Upper lobe of left lung (tissue), 6 donors: ENCODE measurements at places on chromosomes 3 and 15.

DNA sequence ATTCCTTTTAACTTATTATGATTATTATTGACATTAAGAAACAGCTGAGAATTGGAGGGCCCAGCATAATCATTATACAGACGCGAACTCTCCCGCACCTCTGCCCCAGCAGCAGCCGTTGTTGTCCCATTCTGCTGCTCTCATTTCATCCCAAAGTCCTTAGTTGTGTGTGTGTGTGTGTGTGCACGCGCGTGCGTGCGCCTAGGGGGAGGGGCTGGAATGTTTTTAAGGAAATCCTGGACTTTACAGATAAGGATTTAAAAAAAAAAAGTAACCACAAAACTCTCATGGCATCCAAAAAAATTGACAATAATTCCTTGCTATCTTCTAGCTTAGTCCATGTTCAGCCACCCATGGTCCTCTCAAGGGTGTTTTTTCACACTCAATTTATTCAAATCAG is 134.2 kb downstream of the WNT7A start:
- peak; percentile 16 for DNase-seq

GRCh38 chr3:78421247-78421966 is 1346.4 kb downstream of the ROBO1 start:
- DNase-seq, result no peak

DNA sequence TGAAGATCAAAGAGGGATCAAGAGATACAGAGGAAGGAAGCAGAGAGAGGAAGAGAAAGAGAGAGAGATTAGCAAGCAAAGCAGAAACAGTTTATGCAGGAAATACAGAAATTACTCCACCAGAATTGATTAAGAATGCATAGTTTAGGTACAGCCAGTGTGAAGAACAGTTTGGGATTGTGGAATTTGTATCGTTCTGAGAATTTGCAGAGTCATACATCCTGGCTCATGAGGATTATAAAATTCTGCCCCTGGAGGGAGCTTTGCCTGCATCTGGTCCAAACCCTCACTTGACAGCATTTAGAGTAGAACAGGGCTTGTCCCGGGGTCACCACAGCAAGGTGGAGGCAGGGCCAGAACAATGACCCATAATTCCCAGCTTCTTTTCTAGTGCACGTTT is 44.1 kb downstream of the MASP1 start:
- DNase-seq, result no peak

GRCh38 chr15:70196372-70197316 is 98.9 kb upstream of the TLE3 start:
- peak; percentile 68 for DNase-seq

DNA sequence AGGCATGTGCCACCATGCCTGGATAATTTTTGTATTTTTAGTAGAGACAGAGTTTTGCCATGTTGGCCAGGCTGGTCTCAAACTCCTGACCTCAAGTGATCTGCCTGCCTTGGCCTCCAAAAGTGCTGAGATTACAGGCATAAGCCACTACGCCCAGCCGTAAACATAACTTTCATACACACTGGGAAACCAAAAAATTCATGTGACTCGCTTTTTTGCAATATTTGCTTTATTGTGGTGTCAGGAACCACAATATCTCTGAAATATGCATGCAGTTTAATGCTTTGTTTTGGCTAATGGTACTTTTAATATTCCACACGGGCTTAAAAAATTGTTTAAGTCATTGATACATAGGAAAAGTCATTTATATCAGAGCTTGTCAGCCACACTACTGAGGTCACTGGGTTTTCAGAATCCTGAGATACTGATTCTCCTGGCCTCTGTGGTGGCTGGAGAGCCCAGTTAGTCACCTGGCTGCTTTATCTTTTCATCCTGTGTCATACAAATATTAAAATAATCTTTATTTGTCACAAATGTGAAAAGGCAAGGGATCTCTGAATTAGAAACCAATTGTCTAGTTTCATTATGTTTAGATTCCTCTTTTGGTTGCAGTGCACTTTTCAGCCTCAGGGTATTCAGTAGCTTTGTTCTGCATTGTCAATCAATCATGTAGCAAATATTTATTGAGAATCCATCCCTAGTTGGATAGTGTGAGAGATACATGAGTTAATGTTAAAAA is 10.0 kb downstream of the TMEM62 start:
- no peak for DNase-seq

DNA sequence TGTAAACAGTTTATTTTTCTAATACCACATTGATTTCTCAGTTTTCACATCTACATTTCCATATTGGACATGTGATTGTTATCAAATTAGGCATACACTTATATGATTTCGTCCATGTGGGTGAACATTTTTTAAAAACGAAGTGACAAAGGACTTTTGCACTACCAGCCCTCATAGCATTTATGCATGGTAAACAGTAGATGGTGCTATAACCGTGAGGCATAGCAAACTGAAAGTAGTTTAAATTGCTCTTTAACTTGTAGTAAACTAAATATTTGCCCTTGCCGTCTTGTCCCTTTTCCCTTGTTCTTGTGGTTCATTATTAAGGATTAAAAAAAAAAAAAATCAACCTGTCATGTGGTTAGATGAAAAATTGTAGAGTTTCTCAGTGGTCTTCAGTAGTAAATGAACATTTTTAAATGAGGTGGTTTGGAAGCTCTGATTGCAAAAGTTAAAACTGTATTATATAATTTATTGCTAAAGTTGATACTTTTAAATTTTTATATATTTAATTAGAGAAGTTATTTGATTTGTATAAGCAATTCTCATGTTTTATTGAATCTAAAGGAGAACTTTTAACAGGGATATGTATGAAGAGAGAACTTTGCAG is 24.0 kb downstream of the STX19 start:
- no peak for DNase-seq

DNA sequence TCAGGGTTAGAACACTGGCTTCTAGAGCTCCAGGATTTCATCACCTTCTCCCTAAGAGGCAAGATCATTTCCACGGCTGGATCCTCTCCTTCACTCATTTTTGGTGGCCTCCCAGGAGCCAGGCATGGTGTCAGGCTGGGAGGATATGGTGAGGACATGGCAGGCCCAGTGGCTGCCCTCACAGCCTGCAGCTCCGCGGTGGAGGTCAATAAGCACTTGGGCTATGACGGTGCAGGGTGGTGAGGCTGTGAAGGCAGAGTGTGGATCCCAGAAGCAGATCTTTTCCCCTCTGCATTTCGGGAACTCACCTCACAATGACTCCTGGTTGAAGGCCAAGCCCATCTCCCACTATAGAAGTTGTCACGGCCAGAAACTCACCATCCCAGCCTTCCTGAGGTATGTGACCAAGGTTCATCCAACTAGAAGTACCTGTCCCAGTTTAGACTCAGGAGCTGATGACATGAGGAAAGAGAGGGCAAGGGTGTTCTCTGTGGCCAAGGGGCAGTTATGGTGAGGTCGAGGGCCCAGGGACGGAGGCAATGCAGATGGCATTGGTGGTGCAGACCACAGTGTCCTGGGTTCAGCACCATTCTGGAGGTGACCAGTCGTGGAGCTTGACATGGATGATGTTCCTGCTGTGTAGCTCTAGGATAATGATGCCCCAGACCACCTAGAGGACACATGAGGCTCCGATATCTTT is 100.1 kb upstream of the SMAD3 start:
- no peak for DNase-seq

GRCh38 chr15:41096178-41096577 is 19.9 kb downstream of the INO80 start:
- no peak for DNase-seq

DNA sequence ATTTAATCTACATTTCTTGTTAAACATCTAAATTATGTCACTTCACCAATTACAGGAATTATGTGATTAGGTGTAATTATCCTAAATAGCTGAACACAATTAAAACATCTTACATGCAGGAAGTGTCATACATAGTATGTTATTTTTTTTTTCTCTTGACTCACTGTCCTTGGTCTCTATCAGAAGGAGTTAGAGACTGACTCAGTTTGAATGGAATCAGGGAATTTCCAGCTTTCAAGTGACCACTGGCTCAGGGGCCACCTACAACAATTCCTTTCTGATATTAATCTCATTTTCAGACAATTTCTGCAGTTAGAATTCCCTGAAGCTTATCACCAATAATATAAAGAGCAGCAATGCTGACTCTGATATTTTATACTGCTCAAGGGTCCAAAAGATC is 400.7 kb downstream of the ROBO1 start:
- no peak for DNase-seq

DNA sequence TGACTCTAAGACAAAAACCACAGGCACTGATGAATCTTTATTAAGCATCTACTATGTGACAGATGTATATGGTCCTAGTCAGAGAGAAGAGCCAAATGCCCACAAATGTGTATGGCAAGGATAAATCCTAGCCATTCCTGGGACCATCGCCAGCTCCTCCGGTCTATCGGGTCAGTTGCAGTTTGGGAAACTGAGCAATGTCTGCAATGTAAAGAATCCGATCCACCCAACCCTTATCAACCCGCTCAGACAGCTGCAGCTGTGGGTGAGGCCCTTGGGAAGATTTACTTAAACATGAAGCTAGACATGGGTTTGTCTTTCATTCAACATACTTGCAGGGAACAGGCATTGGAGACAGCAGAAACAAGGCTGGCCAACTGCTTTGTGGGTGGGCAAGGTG is 40.5 kb upstream of the CDV3 start:
- no peak for DNase-seq

DNA sequence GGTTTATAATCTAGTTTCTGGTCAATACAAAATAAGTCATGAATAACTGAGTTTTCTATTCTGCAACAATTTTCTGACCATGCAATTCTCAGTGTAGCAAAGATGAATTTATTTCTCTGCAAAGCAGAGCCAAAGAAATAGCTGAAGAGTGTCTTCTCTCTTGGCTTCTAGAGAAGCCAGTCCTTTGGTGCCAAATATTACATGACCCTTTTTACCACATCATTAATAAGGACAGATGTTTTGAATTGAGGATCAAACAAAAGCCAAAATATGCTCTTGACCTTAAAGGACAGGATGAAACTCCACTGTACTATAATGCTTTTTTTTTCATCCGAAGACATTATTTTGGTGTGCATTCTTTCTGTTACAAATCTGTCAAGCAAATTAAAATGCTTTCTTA is 40.2 kb upstream of the OSTN start:
- no peak for DNase-seq

DNA sequence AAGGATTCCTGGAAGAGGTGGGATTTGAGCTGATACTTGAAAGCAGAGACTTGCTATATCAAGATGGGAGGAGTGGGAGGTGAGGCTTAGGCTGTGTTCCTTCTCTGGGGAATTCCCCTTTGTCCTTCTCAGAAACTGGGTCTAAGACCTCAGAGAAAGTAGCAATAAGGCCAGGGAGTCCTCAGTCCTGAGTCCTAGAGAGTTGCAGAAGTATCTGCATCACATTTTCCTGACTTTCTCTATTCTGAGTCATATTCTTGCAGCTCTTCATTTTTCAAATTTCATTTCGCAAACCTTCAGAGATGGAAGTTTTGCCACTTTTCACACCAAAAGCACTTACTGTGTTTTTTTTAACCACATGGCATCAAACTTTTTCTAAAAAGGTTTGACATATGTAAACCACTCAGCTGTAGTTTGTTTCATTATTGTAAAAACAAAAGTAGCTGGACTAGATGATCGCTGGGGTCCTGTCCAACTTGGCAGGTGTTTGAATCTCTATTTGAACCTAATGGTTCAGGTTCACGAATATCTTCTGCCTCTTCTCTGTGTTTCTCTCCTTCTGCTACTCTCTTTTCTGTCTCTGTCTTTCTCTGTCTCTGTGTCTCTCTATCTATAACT is 21.3 kb downstream of the COLQ start:
- no peak for DNase-seq

DNA sequence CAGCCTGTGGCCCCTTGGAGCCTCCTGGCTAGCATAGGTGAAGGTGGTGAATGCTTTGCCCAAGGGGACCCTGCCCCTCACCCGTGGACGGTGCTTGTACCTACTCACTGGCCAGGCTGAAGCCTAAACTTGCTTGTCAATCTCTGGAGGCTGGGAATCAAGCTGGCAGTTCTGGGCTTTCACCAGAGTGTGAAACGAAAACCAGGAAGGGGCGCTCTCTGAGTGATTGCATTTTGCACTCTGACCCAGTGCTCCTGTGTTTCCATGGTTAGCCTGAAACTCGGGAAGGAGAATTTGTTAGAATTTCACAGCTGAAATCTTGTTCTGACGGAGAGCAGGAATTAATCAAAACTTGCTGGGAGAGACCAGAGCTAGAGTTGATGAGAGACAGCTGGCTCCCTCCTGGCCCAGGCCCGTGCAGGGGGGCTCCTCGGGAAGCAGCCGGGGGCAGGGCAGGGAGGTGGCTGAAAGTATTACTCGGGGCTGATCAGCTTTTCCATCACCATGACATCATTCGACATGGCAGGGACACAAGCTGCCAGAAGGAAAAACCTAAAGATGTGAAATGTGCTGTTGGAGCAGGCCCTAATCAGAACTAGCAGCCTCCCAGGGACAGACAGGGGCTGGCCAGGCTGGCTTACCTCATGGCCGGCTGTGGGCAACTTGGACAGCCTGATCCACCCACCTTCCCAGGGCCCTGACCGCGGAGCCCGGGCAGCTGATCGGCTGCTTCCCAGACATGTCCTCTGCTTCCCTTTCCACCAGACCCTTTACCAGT is 323.6 kb upstream of the CTDSPL start:
- DNase-seq, result no peak

DNA sequence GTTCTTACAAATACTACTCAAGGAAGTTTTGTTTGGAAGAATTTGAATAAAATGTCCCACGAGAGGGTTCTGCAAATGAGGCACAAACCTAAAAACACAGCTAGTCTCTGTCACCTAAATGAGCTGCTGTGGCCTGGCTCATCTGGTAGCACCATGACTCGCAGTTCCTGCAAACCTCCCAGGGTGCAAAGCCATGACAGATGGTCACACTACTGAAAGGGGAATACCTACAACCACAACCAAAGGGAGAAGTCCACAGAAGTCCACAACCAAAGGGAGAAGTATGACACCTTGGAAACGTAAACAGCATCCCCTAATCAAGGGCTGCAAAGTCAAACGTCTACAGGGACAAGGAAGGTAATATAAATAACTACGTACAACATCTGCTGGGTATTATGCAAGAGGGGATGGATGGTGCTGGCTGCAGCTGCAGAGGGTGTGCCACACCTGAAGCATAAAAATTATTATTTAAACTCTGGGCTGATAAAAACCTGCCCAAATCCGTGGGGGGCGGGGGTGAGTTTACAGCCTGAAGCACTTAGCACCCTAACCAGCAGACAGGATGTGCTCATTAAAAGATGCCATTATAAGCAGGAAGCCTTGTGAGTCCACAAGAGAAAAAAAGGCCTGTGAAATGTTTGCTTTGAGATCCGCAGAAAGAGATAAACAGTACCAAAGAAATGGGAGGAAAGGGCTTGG is 184.0 kb downstream of the MAGI1 start:
- no peak for DNase-seq

DNA sequence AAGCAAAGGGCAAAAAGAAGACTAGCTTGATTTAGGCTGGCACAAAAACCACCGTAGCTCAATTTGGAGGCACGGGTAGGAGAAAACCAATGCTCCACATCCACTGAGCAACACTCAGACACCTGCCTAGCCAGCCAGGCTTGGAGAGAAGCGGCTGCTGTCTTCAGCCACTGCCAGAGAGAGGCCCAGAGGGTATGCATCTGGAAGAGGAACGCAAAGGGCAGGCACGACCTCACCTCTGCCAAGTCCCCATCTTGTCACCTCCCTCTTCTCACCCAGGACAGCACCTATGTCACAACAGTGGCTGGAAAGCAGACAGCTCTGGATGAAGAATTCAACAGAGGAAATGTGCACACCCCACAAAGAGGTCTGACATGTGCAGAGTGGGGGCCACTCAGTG is 93.5 kb downstream of the ADAMTS17 start:
- DNase-seq, result peak; percentile 6

GRCh38 chr3:48989796-48990635 is at the start of gene P4HTM:
P4HTM (plus strand) TSS chr3:48990241; CDS start chr3:48990257, 16 bp downstream.
- DNase-seq, result peak; percentile 85

GRCh38 chr15:80173022-80173759 is 20.4 kb downstream of the FAH start:
- no peak for DNase-seq

- no peak for DNase-seq
Observed at GRCh38 chr15:40731034-40731433, 24.0 kb downstream of the RMDN3 start.
